ENCODE measurements at places on chromosomes 5 and 9. TPM values are rescaled to one million over a fixed set of nuclear protein-coding genes. Genes with fewer than 3 reads are reported as not detected.

Gene TMEM252
- total RNA-seq: not detected

Gene PPIP5K2
- total RNA-seq: 61.7 TPM

Gene ADRB2
- total RNA-seq: 1.8 TPM

Gene CNTLN
- 0.22 TPM for total RNA-seq

Gene SLC46A2
- total RNA-seq: not detected

Gene SAPCD2
- 8.4 TPM for total RNA-seq

Gene SLC36A2
- not detected for total RNA-seq

Gene FIBCD1
- total RNA-seq: not detected

Gene WASHC1
- 21.2 TPM for total RNA-seq

Gene UNC13B
- total RNA-seq: 0.91 TPM

Gene CDH12
- total RNA-seq: not detected

Gene TICAM2
- 0.77 TPM for total RNA-seq

Gene CLPTM1L
- 80.2 TPM for total RNA-seq

Gene GTF3C5
- total RNA-seq: 79.5 TPM

Gene NSUN2
- total RNA-seq: 78.7 TPM

Gene PRPF4
- total RNA-seq: 49.0 TPM

Gene CCL27
- total RNA-seq: 1.4 TPM

Gene FOXD4L4
- 0.16 TPM for total RNA-seq

Gene OLFM1
- 0.70 TPM for total RNA-seq

Gene BARHL1
- total RNA-seq: not detected

Gene NAIF1
- 11.9 TPM for total RNA-seq

Gene ELAVL2
- not detected for total RNA-seq

Gene INSL4
- not detected for total RNA-seq

Gene C9orf50
- total RNA-seq: not detected

Gene OTP
- total RNA-seq: not detected

Gene AGXT2
- total RNA-seq: not detected

Gene SPATA31E1
- total RNA-seq: not detected

Gene NRG2
- 0.23 TPM for total RNA-seq

Gene TEK
- total RNA-seq: not detected

Gene KCNN2
- total RNA-seq: not detected

Gene NEUROG1
- not detected for total RNA-seq

Gene ATP6V1G1
- 37.3 TPM for total RNA-seq

Gene GPR151
- total RNA-seq: not detected
